ENCODE measurements at places on chromosomes 6 and 20.
A peak's percentile ranks its signal among the peaks of the same experiment; 100 is the strongest.

DNA sequence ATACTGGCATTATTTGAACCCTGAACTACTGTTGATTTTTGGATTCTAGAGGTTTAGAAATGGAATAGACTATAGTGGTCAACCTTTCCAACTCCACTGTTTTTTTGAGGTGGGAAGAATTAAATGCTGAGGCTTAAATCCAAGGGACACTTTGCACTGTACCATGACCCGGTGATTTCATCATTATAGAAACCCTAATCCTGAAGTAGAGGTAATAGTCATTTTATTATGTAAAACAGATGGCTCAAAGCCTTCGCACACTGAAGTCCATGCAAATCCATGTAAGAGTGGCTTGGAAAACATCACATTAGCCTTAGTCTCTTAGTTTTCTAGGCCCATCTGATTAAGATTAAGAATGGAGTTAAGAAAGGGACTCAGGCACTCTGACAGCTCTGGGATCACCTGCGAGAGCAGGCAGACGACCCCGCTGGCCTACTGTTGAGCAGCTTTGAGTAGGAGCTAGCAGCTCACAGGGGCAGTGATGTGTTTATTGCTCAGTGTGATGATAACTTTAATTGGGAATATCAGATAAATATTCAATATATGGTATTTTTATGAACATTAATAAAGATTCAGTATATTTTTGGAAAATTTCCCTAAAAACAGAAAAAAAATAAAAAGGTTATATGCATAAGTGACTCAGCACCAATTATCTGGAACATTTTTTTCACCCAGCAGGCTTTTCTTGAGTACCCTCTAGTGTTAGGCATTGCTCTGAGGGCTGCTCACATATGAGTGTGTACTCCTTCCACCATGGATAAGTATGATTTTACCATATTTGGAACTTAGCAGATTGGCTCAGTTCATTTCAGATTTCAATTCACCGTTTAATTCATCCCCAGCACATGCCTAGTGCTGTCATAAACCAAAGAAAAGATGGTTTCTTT, 13.4 kb downstream of the SLX4IP start:
- DNase-seq, result no peak

GRCh38 chr20:59939879-59940128, 301 bp downstream of the PPP1R3D start:
- no peak for DNase-seq

DNA sequence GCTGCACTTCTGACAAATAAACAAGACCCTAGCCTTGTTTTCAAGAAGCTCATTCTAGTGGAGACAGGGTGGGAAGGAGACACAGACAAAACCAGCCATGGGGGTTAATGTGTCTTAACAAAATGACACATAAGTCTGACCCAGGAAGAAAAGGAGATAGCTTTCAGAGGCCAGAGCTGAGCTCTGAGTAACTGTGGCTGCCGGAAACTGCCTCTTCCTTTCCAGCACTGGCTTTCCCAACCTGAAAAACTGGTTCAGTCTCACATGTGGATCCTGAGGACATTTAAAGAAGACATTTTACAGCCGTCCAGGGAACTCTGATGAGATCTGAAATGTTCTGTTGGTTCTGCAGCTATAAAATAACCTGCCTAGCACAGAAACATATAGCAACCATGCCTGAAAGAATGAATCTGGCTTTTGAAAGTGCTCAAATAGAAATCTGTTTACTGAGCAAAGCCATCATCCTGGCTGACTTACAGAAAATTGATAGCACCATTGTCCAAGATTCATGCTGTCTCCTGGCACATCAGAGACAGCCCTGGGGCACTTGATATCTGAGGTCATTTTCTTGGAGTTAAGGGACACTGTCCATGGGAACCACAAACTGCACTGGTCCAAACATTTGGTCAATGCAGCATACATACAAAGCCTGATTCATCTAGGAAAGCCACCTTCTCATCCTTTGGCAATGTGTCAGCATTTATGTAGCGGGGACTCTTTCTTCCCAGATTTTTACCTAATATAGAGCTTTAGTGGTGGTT, 83.2 kb upstream of the PAX1 start:
- no peak for DNase-seq

DNA sequence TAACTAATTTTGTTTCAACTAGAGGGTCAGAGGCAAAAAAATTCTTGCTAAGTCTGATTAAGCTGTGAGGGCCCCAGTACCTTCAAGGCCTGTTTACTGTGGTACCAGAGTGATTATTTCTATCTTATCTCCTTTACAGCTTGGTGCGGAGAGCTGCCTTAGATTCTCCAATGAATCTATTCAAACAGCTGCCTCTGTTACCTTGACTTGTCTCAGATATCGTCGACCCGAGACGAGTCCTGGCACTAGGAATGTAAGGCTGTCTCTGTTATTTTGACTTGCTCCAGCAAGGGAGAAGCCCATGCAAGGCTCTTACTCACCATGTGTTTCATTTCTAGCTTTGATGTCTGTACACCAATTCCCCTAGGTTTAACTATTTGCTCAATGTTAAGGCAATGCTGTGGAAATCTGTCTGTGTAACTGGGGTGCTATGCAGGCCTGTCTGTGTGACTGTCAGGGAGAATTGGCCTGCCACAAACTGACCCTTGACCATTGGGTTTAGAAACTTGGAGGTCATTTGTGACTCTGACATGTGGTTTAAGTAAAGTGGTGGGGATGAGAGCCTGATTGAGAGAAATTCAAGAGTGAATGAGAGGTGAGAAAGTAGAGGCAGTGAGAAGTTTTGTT, 10.4 kb upstream of the FKBPL start:
- DNase-seq, result no peak

- DNase-seq, result no peak
These were observed 9.6 kb downstream of the KCNS1 start for GRCh38 chr20:45091366-45091765.

- DNase-seq, result peak; percentile 29
These were observed 13.2 kb downstream of the SS18L1 start for GRCh38 chr20:62156592-62157386.

- DNase-seq, result no peak
These were observed 141.3 kb downstream of the PREX1 start for GRCh38 chr20:48686238-48687116.

- DNase-seq, result no peak
These were observed 202.4 kb downstream of the MOXD1 start for GRCh38 chr6:132198896-132199295.

- DNase-seq, result no peak
These were observed 132.3 kb downstream of the PFDN4 start for GRCh38 chr20:54340206-54340605.

DNA sequence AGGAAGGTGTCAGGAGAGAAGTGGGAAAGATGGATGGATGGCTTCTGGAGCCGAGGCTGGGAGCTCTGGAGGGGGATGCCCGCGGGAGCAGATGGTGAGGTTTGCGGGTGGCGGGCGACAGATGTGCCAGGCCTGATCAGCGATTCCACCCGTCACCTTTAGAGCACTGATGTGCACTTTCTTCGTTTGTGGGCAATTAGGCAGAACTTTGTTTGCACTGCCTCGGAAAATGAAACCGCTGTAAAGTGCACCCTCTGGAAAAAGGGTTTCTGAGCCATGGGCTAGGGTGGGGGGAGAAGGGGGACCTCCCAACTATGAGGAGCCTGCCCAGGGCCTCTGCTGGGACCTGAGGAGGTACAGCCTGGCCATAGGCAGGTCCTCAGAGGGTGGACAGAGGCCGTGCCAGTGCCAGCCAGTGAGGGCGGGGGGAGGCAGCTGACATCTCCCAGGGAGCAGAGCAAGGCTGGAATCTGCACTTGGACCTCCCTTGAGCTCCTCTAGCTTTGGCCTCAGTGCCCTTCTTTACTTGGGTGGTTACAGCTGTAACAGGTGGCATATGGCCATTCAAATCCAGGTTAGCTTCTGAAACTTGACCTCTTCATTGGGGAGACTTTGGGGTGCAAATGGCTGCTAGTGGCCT, 58.7 kb downstream of the CD40 start:
- no peak for DNase-seq

- no peak for DNase-seq
These were observed 66.1 kb downstream of the FAM50B start for GRCh38 chr6:3915076-3915791.

GRCh38 chr6:149473080-149474052, 11.4 kb downstream of the ZC3H12D start:
- DNase-seq, result no peak

GRCh38 chr6:139748353-139749146, 374.1 kb upstream of the CITED2 start:
- no peak for DNase-seq

DNA sequence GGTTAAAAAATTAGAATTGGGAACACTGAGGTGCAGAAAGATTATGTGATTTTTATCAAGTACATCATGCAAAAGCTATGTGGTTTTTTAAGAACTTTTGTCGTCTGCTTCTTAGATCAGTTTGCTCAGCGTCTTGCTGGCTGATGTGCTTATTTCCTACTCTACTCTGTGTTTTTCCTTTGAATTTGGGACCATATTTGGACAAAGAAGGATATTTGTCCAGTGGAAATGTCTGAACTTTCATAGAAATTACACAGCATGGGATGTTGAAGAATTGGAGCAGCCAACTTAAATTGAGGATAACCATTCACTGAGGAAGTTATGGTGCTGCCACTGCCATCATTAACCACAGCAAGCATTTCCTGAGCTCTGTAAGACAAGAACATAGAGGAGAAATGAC, 252.8 kb upstream of the HS3ST5 start:
- DNase-seq, result no peak

DNA sequence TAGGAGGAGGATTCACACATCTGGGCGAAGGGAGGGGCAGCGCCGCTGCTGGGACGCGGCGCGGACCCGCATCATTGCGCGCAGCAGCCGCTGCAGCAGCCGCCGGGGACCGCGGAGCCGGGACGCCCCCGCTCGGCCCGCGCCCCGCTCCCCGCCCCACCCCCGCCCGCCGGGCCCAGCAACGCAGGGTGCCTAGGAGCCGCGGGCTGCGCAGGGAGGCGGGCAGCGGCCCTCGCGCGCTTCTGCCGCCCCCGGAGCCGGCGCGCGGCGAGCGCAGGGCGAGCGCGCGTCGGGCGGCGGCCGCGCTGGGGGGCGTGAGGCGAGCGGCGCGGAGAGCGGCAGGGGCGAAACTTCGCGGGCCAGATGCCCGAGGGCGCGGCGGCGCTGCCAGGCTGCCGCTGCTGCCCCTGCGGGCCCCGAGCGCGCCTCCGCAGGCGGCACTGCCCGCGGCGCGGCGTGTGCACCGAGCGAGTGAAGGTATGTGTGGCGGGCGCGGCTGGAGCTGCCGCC, at the start of gene NKAIN2:
NKAIN2 (plus strand) TSS at position 362 of the 510 bp plus-strand sequence.
- DNase-seq, result no peak

GRCh38 chr20:35251613-35251940, 25.1 kb downstream of the MMP24 start:
- no peak for DNase-seq

GRCh38 chr20:36234771-36235320, 1.4 kb upstream of the AAR2 start:
- DNase-seq, result no peak

DNA sequence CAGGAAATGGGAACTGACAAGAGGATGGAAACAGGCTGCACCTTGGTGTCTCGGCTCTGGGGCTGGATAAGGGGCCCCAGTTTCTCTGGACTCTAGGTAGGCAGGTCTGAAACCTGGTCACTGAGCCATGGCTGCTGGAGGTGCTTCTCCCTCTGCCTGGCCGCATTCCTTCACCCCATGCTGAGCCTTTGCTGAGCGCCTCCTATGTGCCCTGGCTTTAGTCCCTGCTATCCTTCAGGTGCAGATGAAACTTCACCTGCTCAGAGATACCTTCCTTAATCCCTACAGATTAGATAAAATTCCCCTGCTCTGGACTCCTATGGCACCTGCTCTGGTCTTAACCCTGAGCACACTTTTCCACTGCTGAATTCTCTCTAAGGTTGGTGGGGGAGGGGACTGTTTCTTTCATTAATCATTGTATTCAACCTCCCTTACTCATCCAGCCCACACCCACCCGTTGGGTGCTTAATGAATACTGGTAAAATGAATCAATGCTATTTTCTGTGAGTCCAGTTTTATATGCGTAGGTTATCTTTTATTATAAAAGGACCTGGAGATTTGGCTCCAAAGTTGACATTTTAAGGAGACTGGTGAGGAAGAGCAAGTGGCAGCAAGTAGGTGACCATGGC, 19.3 kb downstream of the MYLK4 start:
- DNase-seq, result no peak

DNA sequence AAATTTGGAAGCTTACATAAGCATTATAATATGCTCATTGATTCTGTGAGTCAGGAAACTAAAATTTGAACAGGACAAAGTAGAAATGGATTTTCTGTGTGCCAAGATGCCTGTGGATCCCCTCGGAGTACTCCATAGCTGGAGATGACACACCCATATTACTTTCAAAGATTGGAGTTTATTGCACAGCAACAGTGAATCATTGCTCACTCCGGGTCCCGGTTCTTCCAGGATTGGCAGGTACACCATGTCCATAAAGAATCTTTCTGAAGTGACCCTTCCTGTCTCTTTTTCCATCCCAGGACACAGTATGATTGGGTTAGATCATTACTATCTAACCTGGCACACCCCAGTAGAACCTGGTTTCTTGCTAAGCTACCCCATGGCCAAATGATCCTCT, 2.7 kb upstream of the BTN2A2 start:
- DNase-seq, result no peak

GRCh38 chr6:134256862-134257261, 61.0 kb downstream of the SGK1 start:
- no peak for DNase-seq

DNA sequence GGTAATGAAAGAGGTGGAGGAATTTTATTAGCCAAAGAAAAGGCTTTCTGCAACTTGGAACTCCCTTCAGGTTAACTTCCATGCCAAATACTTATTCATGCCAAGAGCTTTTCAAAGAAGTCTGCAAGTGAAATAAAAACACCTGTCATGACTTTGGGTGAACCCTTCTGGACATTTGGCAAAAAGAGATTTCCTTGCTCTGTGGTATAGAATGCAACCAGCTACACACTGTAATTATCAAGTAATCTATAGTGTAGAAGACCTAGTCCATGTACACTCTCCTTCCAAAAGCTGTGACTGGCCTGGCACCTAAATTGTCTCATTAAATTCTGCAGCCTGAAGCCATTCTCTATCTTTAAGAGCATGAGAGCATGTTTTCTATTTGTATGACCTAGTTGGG, 232.3 kb downstream of the COL12A1 start:
- DNase-seq, result no peak

- DNase-seq, result no peak
These were observed 171.1 kb upstream of the SPTLC3 start for GRCh38 chr20:12837646-12838045.

DNA sequence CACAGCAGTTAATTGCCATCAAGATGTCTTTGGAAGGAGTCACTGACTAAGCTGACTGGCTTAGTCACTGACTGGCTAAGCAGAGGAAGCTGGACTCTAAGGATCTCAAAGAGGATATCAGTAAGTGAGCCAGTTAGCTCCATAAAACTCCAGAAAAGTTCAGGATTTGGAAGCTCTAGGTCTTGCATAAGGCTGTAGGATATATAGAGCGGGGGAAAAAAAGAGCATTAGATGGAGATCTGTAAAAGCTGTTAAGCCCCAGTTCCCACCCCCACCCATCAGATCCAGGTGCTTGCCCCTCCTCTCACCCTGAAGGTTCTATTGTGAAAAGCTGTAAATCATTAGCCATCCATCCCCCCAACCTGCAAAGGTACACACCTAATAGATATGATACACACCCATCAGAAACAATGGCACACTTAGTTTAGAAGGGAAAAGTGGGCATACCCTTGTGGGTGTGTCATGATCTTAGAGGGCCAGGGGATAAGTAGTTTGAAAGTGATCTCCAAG, 32.2 kb downstream of the CARMIL1 start:
- DNase-seq, result peak; percentile 62

GRCh38 chr20:35279040-35279439, 1.1 kb upstream of the MMP24OS start:
- DNase-seq, result no peak

All from SW 1271 (cell line).